ENCODE measurements at places on chromosomes 7 and 10.

DNA sequence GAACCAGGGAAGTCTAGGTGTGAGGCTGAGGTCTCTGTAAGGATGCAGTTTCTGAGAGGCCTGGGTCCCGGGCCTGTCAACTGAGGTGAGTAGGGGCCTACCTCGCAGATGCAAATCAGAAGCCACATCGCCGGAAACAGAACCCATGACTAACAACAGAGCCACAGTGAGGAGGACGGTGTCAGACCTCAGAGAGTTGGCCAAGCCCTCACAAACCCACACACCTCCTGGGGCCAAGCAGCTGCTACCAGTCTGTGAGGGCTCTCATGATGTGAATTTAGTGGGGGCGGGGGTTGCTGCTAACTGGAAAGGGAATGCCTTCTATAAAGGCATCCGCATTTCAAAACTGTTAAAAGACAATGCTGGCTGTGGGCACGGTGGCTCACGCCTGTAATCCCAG, 103.0 kb downstream of the COBL start:
- DNase-seq: no peak

DNA sequence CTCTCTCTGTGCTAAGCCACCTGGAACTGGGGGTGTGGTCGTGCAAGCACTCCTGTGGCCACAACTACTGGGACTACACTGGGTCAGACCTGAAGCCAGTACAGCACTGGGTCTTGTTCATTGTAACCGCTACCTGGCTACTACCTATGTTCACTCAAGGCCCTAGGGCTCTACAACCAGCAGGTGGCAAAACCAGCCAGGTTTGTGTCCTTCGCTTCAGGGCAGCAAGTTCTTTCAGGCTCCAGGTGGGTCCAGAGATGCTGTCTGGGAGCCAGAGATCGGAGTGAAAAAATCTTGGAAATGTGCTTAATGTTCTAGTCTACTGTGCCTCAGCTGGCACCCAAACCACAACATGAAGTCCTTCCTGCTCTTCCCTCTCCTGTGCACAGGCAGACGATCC, 171.6 kb upstream of the SORCS1 start:
- DNase-seq: no peak

GRCh38 chr7:103958284-103958818, 31.1 kb downstream of the RELN start:
- no peak for DNase-seq

GRCh38 chr10:11320809-11321520, 290.5 kb downstream of the USP6NL start:
- no peak for DNase-seq

GRCh38 chr10:31031558-31032257, at the start of gene ZNF438:
Gene ZNF438, minus strand, starts transcription at chr10:31031865. Its CDS starts 154,831 bp downstream, at chr10:30877034.
- peak; percentile 77 for DNase-seq

DNA sequence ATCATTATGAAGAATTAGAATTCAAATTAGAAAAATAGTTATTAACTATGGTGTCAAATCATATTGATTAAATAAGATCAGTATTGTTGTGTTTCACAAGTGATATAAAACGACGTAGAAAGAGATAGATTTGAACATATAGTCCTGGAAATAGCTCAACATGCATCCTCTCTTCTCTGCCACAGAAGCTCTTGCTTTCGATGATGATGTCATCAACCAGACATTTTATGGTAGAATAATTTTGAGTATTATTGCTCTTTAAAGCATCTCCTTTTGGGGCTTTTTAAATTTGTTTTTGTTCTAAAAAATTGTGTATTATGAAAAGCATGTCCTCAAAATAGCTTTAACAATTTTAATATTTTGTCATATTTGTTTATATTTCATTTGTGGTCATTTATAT, 95.0 kb downstream of the DGKB start:
- DNase-seq: no peak

- peak; percentile 68 for DNase-seq
Measured at GRCh38 chr10:132549371-132549770, 11.8 kb downstream of the INPP5A start.

DNA sequence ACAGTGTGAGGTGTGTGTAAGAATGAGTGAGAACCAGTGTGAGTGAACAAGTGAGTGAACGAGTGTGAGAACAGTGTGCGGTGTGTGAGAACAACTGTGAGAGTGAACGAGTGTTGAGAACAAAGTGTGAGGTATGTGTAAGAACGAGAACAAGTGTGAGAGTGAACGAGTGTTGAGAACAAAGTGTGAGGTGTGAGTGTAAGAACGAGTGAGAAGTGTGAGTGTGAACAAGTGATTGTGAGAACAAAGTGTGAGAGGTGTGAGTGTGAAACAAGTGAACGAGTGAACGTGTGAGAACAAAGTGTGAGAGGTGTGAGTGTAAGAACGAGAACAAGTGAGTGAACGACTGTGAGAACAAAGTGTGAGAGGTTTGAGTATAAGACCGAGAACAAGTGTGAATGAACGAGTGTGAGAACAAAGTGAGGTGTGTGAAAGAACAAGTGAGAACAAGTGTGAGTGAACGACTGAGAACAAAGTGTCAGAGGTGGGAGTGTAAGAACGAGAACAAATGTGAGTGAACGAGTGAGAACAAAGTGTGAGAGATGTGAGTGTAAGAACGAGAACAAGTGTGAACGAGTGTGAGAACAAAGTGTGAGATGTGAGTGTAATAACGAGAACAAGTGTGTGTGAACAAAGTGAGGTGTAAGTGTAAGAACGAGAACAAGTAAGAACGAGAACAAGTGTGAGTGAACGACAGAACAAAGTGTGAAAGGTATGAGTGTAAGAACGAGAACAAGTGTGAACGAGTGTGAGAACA, 47.9 kb downstream of the ESYT2 start:
- DNase-seq: no peak

GRCh38 chr10:17175551-17175950, 25.9 kb downstream of the TRDMT1 start:
- no peak for DNase-seq

DNA sequence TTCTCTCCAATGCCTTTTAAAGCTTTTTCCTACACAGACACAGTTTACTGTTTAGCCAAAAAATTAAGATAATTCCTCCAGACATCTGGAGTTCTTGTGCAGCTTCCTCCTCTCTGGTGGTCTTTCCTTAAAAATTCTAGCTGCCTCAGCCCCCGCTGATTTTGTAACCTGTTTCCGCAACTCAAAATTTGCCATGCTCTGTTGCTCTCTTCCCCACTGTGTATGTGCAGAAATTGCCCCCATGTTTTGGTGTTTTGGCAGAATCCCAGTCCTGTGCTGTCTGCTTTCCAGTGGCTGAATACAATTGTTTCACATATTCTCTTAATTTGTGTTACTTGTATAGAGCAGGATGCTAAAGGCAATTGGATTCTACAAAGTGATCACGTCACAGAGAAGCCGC, 151.7 kb upstream of the PRSS1 start:
- no peak for DNase-seq

DNA sequence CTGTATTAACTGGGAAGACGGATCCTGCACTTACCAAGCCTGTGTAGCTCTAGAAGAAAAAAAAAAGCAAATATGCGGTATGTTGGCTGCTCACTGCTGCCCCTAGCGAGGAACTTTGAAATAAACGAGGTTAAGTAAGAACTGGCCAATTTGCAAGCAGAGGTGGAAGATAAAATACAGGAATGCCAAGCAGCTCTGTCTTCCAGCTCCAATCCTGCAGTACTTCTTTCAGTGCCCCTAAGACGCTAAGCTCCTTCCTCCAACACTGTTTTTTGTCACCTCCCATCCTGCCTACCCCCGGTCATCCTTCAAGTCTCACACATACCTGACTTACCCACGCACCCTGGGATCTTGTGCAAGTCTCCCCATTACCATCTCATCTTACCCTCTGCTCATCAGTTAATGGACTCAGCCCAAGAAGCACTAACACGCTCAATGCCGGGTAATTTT, 809 bp downstream of the C10orf143 start:
- peak; percentile 4 for DNase-seq

- DNase-seq: no peak
Measured at GRCh38 chr10:53276797-53277196, 504.2 kb upstream of the MBL2 start.

DNA sequence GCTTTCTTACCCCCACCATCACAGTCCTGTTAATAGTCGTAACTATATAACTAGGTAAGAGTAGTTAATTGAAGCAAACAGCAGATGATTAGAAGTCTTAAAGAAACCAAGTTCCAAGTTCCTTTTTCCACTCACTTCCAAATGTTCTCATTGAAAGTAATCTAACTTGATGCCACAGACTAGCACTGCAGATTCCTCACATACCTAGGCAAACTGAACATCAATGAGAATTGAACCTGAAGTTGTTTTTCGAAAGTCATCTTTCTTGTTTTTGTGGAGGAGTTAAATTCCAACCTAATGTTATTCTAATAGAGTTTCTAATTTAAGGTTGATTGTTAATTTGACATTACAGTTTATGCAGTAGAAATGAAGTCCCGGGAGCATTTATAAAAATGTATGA, 5.5 kb downstream of the PRKG1 start:
- DNase-seq: no peak

DNA sequence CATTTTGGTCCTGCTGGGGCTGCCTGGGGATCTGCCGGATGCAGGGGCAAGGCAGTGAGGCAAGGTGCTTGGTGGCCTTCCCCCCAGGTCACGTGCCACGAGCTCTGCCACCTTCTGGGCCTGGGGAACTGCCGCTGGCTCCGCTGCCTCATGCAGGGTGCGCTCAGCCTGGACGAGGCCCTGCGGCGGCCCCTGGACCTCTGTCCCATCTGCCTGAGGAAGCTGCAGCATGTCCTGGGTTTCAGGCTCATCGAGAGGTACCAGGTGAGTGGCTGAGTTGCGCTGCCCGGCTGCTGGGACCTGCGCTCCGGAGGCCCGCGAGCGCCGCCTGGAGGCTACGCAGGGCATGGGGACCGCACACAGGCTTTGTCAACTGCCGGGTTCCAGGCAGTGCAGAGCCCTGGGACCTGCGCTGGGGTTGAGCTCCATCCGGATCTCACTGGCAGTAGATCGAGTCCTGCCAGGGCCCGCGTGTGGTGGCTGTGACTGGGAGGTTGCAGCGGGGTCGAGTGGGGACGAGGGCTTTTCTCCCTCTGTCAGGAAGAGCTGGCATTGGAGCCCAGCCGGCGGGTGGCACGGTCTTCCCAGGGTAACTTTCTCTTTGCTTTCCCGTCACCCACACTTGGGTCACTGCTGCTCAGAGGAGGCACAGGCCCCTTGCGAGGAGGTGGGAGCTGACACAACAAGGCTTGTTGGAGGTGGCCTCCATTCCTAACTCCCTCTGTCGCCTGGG, 21.7 kb downstream of the AMZ1 start:
- no peak for DNase-seq

DNA sequence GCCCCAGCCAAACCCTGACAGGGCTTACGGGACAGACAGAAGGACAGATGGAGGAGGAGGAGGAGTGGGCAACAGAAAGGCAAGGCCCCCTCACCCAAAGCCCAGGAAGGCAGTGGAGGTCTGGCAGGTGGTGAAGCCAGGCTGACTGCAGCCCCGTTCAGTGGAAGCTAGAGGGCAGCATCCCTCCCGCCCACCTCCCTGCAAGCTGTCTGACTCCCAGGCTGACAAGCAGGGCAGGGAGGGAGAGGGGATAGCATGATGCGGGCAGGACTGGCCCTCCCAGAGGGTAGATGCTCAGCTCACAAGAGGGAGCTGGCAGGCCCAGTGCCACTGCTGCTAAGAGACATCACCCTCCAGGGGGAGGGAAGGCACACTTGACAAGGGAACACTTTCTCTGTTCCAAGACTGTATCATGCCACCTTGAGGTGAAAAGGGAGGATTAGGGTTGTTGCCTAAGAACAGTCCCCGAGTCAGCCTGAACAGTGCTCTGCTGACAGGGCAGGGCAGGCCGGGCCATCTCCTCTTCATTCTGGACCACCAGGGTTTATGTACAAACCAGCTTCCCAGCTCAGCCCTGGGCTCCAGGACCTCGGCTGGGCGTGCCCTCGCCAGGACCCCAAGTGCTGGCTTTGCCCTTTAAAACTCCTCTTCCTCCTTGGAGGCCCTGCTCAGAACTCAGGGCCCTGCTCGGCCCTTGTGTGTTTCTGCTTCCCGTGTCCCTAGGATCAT, 61.8 kb downstream of the RASGEF1A start:
- peak; percentile 1 for DNase-seq

GRCh38 chr10:5590816-5591215, 66.1 kb downstream of the CALML3 start:
- DNase-seq: no peak

DNA sequence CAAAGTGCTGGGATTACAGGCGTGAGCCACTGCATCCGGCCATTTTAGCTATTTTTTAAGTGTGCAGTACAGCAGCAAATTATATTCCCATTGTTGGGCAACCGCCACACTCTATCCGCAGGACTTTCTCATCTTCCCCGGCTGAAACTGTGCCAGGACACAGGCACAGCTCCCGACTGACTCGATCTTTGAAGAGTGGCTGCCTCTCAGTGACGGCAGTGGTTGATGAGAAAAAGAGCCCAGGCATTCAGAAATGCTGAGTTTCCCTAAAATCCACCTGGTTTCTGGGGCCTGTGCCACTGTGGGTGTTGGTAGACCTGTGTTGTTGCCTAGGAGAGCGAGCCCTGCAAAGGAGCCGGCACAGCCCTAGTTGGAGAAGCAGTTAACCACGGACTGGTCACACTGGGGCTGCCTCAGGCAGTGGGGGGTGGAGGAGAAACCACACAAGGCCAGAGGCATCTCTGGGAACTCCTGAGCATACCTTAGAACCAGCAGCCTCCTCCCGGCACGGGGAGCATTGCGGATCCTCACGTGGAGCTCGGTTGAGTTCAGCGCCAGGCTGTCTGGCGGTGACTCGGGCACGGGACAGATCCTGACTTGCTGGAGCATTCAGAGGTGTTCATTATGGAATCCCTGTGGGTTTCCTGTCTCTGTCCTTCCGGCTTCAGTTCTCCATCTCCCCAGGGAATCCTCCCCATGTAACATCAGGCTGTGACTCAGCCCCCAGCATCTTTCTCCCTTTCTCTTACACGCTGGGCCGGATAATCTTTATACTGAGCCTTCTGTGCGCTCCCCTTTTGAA, 16.2 kb downstream of the PFKFB3 start:
- DNase-seq: peak; percentile 36

DNA sequence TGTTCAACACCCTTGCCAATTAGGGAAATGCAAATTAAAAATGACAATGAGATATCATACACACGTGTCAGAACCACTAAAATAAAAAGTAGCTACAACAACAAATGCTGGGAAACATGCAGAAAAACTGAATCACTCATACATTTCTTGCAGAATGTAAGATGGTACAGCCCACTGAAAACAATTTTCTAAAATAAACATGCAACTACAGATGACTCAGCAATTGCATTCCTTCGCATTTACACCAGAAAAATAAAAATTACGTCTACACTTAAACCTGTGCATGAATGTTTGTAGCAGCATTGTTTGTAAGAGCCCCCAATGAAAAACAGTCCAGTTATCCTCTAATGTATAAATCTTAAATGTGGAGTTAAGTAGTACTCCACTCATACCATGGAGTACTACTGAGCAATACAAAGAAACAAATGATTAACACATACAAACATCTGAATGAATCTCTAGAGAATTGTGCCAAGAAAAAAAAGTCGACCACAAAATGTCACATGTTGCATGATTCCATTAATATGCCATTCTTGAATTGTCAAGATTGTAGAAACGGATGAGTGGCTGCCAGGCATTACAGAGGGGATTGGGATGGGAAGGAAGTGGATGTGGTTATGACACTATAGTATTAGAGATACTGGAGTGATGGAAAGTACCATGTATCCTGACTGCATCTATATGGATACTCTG, 134.6 kb upstream of the NPSR1 start:
- DNase-seq: no peak
